ENCODE measurements at places on chromosomes 11 and 22.

- DNase-seq = no peak
Observed at GRCh38 chr11:64518928-64519327, 72.1 kb upstream of the SLC22A12 start.

- DNase-seq = no peak
Observed at GRCh38 chr11:75766443-75767227, 1.9 kb upstream of the DGAT2 start.

- DNase-seq = no peak
Observed at GRCh38 chr11:1307998-1308742, 1.3 kb downstream of the TOLLIP start.

DNA sequence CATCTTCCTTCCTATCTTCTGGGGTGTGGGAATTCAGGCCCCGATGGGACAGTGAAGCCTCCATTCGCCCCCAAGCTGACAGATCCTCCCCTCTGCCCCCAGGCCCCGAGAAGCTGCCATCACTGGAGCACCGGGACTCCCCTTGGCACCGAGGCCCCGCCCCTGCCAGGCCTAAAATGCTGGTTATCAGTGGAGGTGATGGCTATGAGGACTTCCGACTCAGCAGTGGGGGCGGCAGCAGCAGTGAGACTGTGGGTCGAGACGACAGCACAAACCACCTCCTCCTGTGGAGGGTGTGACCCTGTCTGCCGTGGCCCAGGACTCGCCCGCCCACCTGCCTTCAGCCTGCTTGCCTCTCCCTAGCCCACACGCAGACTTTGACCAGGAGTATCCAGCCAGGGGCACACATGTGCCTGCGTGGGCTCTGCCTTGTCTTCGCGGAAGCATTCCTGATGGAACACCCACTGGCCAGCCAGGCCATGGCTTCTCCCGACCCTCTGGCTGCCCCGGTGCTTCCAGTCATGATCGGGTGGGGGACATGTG is 8.6 kb upstream of the RELT start:
- no peak for DNase-seq

DNA sequence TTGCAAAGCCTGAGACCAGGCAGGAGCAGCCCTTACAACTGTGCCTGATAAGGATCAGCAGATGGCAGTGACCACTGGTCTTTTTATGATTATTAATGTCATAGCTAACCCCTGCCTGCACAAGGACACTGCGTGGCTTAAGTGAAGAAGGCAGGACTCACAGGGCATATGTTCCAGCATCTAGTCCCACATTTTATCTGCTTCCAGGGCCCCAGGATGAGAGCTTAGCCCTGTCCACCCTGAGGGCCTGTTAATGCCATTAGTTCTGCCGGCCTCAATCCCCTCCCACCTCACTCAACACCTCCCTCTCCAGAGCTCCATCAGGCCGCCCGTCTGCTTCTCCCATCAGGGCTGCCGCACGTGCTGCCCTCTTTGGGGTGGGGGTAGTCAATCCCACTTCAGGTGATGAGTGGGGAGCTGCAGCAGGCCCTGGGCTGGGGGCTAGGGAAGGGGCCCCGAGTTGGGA is 33.1 kb upstream of the TSPAN18 start:
- no peak for DNase-seq

GRCh38 chr11:117979481-117980211 is 6.5 kb upstream of the IL10RA start:
- DNase-seq = no peak

DNA sequence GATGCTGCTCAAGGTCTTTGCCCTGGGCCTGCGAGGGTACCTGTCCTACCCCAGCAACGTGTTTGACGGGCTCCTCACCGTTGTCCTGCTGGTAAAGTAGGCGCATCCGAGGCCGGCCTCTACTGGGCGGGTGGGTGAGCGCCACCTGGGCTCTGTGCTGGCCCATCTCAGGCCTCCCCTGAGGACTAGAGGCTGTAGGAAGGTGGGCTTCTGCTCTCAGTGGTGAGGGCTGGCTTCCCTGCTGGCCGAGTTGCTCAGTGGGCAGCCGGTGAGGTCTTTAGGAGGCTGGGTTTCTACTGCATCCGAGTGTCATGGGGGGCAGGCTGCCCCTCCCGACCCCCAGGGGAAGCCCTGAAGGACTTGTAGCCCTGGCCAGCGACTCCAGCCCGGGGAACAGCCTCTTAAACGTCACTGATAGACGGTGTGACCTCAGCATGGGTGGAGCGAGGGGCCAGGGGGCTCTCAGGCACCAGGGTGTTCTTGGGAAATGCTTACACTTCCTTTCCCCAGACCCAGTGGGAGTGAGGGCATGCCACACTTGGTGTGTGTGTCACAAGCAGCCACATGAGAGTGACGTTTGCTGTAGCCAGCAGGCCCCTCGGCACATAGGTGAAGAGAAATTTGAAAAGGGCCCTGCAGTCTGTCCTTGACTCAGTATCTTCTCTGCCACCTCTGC is 30.3 kb downstream of the TPCN2 start:
- DNase-seq = no peak

All from effector memory CD8-positive, alpha-beta T cell (primary cell).